Upper lobe of left lung (tissue), 6 donors: ENCODE measurements at places on chromosomes 7 and 10. TPM values are rescaled to one million over a fixed set of nuclear protein-coding genes. Genes with fewer than 3 reads are reported as not detected.

DNA sequence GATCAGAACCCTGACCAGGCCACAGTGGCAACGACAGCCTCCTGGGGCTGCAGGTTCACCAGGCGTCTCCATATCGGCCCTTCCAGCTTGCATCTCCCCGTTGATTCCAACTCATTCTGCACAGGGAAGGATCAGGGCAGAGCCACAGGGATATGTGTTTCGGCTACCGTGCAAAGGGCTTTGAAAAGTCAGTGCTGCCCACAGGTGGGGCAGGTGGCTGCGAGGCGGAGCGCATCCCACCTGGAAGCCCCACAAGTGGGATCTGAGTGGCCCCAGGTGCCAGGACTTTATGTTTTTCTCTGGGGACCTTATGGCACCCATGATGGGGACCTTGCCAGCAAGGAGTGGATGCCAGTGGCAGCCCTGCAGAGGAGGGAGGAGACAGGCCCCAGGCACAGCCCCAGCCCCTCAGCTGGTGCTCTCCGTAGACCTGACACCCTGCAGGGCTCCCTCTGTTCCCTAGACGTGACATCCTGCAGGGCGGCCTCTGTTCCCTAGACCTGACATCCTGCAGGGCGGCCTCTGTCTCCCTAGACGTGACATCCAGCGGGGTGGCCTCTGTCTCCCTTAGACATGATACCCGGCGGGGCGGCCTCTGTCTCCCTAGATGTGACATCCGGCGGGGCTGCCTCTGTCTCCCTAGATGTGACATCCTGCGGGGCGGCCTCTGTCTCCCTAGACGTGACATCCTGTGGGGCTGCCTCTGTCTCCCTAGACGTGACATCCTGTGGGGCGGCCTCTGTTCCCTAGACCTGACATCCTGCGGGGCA lies 189.4 kb downstream of the ELFN1 start:
- no peak for DNase-seq

DNA sequence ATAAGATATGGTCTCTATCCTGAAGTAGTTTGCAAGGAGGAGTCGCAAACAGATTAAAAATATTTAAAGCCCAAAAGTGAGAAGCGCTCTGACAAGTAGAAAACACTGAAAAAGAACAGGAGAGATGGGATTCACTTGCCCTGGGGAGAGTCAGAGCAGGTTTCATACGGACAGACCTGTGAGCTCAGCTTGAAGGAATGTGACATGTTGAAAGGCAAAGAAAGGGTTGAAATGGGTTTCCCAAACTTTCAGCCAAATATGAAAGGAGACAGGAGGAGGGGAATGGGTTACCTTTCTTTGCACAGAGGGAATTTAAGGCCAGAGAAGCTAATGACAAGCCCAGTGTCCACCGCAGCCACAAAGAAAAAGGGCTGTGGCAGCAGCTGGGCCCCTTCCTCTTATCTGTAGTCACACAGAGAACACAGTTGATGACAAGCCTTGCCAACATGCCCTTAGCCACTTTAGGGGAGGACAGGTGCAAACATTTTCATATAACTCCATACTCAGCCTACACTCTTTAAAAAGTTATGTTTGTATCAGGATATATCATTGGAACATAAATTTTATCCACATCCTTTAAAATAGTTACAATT lies 14.9 kb downstream of the HOXA1 start:
- DNase-seq: no peak

- no peak for DNase-seq
Measured at GRCh38 chr7:29335188-29336083, 140.9 kb downstream of the CHN2 start.

DNA sequence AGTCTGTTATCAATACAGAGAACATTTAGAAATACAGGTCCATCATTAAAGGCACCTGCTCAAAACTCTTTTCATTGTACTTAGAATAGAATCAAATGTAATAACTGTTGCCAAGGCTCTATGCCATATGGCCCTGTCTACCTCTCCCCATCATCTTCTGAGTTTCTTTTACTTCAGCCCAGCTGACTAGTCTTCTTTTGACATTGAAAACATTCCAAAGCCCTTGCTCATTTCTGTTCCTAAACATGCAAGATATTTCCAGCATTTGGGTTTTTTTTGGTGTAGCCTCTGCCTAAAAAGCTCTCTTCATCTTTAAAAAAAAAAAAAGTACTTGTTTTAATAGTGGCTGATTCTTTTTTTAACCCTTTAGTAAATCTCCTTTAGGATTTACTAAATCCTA lies 165.5 kb upstream of the SMIM30 start:
- no peak for DNase-seq

DNA sequence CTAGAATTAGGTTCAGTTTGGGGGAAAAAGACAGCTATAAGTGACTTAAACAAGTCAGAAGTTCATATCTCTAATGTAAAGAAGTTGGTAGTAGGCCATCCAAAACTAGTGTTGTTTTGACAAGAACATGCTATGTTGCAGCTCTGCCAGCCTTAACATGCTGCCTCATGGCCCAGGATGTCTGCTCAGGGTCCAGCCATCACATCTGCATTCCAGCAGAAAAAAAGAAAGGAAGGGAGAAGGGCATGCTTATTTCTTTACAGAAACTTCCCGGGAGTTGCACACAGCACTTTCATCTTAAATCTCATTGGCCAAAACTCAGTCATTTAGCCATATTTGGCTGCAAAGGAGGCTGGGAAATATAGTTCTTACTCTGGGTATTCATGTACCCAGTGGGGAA lies 400.4 kb upstream of the PODXL start:
- no peak for DNase-seq

DNA sequence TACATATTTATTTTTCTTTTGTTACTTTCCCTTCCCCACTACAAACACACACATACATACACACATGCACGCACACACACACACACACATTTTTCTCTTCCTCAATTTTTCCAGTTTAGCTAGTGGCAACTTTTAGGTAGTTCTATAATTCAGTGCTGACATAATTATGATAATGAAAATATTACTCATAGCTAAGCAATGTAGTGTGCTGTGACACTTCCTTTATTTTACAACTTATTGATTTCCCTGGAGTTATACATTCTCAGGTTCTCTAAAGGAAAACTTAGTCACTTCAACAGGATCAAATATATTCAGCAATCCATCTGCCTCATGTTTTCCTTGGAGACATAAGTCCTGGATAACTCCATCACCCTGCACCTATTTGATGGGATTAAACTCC lies 151.6 kb downstream of the CACNA2D1 start:
- no peak for DNase-seq

GRCh38 chr7:94061326-94061725 lies 57.2 kb upstream of the BET1 start:
- DNase-seq: no peak

- DNase-seq: no peak
Measured at GRCh38 chr10:15385552-15386455, 14.7 kb upstream of the FAM171A1 start.

PTN gene
- total RNA-seq: 4.3 TPM

NPY gene
- not detected for total RNA-seq

IDE gene
- 12.4 TPM for total RNA-seq
